ENCODE measurements at places on chromosomes 12 and 14.

GRCh38 chr14:104192146-104192882, 53.9 kb downstream of the KIF26A start:
- DNase-seq = no peak

- DNase-seq = no peak
Observed at GRCh38 chr12:49566361-49566760, 1.6 kb downstream of the MCRS1 start.

GRCh38 chr12:108738170-108738569, 6.9 kb upstream of the CORO1C start:
- DNase-seq = no peak

- DNase-seq = peak; percentile 49
Observed at GRCh38 chr12:54379398-54380201, 4.9 kb downstream of the ZNF385A start.

GRCh38 chr12:99901181-99901580, 83.6 kb downstream of the ANKS1B start:
- no peak for DNase-seq

DNA sequence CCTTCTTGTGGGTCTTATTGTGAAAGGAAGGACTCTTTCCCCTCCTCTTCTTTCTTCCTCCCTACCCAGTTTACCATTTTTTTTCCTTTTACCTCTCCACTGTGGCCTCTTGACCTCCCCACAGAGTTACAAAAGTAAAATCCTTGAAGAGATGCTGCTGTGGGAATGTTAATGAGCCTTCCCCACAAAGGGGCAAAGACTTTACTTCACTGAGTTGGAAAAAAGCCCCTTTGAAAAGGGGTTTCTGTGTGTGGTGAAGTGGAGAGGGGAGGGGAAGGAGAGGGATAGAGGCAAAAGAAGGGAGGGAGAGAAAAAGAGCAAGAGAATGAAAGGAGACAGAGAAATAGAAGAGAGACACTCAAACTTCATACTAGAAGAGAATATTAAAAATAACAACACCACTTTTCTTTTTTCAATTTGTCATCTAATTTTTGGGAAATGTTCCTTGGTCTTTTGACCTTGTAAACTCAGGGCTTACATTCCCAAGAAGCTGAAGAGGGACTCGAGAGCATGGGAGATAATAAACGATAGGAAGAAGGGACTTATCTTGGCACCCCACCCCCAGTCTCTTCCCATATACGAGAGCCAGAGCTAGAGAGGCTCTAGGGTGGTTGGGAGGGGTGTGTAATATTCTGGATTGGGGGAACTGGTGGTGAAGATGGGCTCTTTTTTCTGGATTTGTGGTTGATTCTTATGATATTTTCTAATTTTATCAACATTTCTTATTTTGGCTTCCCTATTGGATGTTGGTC, 13.2 kb upstream of the SALL2 start:
- DNase-seq = no peak

DNA sequence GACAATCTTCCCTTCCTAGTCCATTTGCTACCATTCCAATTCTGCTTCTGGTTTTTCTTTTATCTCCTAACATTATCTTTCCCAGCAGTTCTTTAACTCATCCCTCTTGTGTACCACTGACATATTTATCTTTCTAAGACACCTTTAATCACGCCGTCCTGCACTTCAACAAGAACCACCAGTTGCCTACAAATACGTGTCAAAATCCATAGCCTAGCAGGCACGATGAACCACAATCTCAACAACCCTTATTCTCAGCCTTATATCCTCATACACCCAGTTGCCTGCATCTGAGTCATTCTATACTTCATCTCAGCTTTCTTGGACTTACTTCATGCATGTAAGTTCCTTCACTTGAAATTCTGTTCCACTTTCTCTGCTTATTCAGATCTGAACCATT, 16.4 kb upstream of the ST8SIA1 start:
- DNase-seq = peak; percentile 8

DNA sequence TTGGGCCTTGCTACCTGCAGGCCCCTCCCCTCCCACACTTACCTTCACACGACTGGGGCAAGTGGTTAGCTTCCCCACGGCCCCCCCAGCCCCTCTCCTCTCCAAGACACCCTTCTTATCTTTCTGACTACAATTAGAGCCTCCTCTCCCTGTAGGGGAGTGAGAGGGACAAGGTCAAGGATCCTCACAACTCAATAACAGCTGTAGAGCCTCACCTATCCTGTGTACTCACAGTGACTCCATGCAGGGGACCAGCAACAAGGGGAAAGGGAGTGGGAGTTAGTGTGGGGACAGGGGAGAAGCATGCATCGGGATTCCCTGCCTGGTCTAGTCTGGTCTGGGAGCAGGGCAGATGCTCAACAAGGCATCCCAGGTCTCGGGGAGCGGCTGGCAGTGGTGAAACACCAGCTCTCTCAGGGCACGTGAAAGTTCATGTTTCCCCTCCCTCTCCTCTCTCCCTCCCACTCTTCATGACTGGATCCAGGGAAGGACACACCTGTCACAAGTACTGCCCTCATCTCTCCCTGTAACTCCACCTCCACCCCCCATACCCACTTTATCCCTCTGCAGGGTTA, 45.3 kb downstream of the SMUG1 start:
- DNase-seq = no peak

DNA sequence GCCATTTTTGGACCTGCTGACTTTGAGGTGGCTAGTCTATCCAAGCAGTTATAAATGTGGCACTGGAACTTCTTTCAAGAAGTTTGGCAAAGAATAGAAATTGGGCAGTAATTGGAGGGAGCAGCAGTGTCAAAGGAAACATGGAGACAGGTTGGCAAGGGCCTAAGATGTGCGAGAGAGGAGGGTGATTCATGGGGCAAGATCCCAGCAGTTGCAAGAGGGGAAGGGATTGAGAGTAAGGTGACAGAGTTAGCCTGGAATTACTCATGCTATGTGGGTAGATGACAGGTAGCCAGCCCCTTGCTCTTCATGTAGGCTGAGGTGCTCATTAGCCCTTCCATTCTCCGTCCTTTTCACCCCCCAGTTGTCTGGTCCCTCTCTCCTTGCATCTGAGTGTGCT, 42.2 kb downstream of the FBXL14 start:
- peak; percentile 49 for DNase-seq

GRCh38 chr12:131642771-131643170, 68.1 kb upstream of the SFSWAP start:
- no peak for DNase-seq

DNA sequence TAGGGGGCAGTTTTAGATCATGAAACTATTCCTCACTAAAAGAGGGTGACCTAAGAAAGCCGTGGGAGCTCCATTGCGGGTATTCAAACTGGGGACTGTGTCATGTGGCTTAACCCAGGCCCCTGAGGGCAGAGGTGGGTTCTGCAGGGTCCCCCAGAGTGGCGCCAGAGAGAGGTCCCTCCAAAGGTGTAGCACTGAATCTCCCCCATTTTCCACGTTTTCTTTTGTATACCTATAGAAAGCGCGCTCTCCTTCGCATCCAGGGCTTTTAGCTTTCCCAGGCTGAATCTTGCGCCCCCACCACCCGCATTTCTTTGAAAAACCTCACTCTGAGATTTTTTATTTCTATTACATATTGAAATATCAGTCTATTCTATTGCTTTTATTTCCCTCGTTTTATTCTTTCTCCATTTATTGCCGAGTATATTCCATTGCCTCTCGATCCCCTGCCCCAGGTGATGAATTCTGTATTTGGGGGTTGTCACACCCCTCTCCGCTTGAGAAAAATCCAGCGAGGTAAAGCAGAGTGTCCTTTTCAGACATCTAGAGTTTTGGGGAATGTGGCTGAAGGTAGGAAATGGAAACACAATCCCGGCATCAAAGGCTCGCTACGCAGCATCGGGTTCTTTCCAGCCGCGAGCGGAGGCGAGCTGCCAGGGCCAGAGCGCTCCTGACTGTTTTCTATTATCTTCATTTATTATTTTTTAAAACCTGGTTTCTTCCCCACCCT, 870 bp upstream of the HOXC13 start:
- no peak for DNase-seq

- DNase-seq = no peak
Observed at GRCh38 chr14:90551733-90552464, 155.1 kb downstream of the CALM1 start.

DNA sequence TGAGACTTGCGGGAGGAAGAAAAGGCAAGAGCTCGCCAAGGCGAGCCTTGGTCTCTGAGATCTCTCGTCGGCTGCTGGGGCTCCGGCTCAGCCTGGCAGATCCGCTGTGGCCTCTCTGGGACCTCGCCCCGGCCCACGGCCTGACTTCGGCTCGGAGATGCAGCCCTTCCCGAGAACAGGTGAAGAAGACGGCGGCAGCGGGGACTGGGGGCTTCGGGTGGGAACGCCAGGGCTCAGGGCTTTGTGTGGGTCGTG, 6.0 kb upstream of the HOXC9 start:
- no peak for DNase-seq

DNA sequence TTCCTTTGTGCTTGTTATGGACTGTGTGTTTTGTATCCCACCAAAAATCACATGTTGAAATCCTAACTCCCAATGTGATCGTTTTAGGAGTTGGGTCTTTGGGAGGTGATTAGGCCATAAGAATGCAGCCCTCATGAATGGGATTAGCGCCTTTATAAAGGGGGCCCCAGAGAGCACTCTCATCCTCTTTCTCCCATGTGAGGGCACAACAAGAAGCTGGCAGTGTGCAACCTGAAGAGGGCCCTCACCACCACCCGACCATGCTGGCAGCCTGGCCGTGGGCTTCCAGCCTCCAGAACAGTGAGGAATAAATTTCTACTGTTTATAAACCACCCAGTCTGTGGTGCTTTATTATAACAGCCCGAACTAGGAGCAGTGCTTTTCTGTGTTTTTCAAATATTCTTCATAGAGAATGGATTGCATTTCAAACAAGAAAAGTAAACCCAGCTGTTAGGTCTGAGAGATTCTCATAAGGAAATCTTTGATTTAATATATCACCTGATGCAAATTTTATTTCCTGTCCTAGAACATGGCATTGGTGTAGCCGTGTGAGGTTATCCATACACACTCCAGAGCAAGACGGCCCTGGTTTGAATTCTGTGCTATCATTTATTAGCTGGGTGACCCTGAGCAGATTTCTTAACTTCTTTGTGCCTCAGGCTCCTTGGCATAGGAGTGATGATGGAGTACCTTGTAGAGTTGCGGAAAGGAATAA, 27.8 kb downstream of the HSPB8 start:
- DNase-seq = no peak

All from bronchial epithelial cell (primary cell).